ENCODE measurements at places on chromosomes 5 and 9.
A peak's percentile ranks its signal among the peaks of the same experiment; 100 is the strongest.

- no peak for DNase-seq
Observed at GRCh38 chr5:169410996-169411783, 110.3 kb upstream of the SLIT3 start.

- DNase-seq: no peak
Observed at GRCh38 chr5:39236718-39237117, 17.4 kb upstream of the FYB1 start.

DNA sequence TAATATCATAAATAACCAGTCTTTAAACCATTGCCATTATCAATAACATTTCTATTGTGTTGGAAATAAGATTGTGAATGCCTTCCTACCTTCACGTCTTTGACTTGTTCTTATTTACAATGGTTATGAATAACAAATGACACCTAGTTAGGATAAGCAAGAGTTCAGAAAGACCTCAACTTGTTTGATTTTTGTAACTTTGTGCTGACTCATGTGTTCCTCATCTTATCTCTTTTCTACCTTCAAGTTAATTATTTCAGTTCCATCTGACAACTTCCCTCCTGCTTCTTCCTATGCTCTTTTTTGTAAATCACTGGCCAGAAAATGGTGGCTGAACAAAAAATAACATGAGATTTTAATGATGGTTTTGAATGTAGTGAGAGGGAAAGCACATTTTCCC lies 538.5 kb upstream of the TUSC1 start:
- no peak for DNase-seq

DNA sequence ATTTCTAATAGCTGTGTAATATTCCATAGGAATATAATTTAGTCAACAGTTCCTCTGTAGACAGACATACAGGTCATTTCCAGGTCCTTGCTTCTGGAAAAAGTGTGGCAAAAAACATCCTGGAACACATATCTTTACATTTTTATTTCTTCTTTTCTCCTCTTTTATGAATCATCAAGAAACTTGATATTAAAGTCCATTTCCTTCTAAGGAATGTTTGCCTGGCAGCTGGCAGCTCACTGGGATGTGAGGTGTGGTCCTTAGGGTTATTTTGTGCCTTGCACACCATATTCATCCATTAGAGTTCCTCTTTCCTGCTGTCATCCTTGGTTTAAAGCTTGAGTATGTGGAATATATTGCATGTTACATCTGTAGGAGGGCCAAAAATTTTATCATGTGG lies 122.0 kb downstream of the GALNT10 start:
- DNase-seq: no peak

- no peak for DNase-seq
Observed at GRCh38 chr9:110261632-110262031, 5.3 kb upstream of the TXN start.

DNA sequence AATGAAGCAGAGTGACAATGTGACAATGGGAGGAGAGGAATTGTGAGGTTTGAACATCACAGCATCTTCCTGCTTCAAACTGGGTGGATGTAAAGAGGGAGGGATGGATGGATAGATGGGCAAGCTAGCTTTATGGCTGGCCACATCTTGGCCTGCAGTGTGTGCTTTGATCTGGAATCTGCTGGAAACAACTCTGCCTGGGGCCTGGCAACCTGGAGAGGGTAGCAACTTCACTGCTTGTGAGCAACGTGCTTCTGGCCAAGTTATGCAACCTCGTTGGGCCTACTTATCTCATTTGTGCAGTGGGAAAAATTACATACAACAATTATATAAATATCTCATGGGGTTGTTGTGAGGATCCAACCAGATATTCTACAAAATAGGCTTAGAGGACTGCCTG lies 5.3 kb downstream of the IL9 start:
- DNase-seq: no peak

GRCh38 chr5:181190711-181191525 lies 14.1 kb downstream of the TRIM7 start:
- DNase-seq: no peak

GRCh38 chr5:56816546-56817081 lies 1.3 kb downstream of the MAP3K1 start:
- peak; percentile 84 for DNase-seq

- DNase-seq: no peak
Observed at GRCh38 chr9:137787786-137788505, 89.6 kb upstream of the CACNA1B start.

DNA sequence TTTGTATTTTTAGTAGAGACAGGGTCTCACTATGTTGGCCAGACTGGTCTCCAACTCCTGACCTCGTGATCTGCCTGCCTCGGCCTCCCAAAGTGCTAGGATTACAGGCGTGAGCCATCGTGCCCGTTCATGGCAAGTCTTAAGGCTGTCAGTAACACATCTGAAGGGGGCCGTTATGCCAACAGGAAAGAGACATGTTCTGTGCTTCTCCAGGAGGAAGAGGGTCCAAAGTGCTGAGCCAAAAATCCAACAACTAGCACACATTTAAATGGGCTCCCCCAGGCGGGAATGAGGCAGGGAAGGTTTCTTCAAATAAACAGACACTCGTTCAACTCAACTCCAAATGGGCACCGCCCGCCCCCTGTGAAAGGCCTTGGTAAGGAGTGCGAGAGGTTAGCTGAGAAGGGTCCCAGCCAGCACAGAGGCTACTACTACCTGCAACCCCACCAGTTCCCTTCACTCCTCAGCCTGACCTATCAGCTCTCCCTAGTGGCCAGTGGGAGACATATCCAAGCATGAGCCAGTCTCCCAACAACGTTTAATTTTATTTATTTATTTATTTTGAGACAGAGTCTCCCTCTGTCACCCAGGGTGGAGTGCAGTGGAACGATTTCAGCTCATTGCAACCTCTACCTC lies 84.1 kb upstream of the DMRT1 start:
- peak; percentile 12 for DNase-seq

Data from NCI-H69 (cell line).